ENCODE measurements at places on chromosomes 11 and 22. TPM values are rescaled to one million over a fixed set of nuclear protein-coding genes. Genes with fewer than 3 reads are reported as not detected.

PGM2L1 gene
- total RNA-seq, result 1.9 TPM

OR5D14 gene
- not detected for total RNA-seq

POTEH gene
- not detected for total RNA-seq

SSTR3 gene
- not detected for total RNA-seq

RAB6A gene
- total RNA-seq, result 109 TPM

LRRC55 gene
- total RNA-seq, result not detected

TRIM51 gene
- total RNA-seq, result not detected

C1QTNF5 gene
- 2.6 TPM for total RNA-seq

BTG4 gene
- total RNA-seq, result not detected

DNA sequence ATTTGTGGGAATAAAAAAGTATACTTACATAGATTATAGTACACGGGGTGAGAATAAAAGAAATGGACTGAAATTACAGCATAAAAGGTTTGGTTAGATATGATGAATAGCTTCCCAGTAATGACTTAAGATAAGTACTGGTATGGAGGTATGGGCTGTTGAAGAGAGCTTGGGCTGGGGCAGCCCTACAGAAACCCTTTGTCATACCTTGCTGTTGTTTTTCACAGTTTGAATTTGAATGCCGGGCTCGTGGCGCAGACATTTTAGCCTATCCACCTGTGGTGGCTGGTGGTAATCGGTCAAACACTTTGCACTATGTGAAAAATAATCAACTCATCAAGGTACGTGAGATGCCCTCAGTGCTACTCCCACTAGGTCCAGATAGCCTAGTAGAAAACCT is 42.3 kb upstream of the RBX1 start:
- no peak for DNase-seq

DNA sequence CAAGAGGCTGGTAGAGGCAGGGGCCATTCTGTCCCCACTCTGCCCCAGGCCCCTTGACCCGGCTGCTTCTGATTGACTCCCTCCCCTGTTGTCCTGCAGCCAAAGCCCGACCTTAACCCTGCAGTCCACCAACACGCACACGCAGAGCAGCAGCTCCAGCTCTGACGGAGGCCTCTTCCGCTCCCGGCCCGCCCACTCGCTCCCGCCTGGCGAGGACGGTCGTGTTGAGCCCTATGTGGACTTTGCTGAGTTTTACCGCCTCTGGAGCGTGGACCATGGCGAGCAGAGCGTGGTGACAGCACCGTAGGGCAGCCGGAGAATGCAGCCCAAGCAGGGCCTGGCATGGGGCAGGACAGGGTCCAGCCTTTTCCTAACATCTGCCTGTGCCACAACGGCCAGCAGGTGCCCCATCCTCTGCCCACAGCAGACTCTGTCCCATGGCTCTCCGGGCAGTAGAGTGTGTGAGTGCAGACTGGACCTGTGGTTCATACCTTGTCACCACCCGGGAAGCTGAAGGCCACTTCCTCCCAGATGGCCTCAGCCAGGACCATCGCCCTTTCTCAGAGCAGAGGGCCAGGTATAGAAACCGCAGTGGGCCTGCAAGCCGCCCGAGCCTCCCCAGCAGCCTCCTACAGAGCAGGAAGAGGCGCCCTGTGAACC is 26.8 kb upstream of the MGAT3 start:
- no peak for DNase-seq

DNA sequence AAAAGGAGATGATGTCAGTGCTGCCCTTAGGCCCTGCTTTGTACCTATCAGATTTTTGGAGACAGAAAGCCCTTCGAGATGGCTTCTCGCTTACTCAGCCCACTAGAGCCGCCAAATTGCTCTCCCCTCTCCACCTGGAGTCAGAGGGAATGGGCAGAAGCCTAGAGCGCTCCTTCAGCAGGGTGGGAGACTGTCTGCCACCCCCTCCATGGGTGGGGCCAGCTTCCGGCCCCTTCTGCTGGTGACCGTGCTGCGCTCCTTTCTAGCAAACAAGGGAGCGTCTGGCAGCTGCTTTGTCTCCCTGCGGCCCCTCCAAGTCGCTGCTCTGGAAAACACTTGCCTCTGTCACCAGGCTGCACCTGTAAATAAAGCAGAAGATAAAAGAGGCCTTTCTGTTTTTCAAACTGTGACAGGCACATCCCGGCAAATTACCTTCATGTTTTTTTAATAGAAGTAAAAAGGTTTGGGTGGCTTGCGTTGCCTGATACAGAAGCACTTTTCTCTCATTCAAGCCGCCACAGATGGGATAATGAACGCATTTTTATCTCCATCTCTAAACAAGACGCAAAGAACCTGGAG is 145.7 kb upstream of the NECTIN1 start:
- DNase-seq, result no peak

DNA sequence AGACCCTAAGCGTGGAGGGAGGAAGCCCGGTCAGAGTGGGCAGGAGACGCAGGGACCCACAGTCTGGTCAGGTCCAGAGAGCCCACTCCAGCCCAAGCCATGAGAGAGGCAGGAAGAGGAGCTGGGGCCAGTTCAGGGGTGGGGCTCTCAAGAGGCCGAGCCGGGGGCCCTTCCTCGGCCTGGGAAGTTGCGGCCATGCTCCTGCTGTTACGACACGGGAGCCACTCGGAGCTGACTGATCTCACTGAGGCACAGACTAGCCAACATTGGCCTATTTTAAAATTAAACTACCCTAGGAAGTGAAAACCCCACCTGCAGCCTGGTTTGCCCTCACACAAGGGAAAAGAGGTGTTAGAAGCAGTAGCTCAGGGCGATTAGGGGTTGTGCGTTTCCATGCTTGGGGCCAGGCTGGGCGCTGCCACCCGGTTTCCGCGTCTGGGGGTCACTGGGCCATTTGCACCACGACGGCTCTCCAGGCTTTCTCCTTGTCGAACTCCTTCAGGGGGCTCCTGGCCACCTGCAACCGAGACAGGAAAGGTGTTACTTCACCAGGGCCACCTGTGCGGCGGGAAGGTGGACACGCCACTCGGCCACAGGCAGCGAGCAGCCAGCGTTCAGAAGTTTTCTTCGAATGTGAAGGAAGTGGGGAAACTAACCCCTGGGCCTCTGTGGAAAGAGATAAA is 3.2 kb upstream of the TTLL8 start:
- DNase-seq, result no peak

GRCh38 chr22:32318361-32318760 is 39.3 kb upstream of the RFPL3 start:
- DNase-seq, result no peak

GRCh38 chr11:65118097-65118837 is 766 bp upstream of the ZNHIT2 start:
- DNase-seq, result no peak

DNA sequence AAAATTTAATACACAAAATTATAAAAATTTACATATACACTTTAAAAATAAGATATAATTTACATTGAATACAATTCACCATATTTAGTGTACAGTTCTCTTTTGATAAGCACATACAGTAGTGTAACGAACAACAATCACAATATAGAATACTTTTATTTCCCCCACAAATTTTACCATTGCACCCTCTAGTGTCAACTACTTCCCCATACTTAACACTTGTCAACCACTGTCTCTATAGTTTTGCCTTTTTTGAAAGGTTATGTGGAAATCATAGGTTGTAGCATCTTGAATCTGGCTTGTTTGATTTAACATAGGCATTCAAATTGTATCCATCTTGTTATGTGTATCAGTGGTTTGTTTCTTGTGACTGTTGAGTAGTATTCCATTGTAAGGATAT is 21.3 kb upstream of the PANX1 start:
- peak; percentile 42 for DNase-seq

GRCh38 chr11:117806846-117807245 is 9.8 kb upstream of the DSCAML1 start:
- DNase-seq, result no peak

GRCh38 chr11:94732617-94733281 is 35.4 kb upstream of the AMOTL1 start:
- DNase-seq, result peak; percentile 96

DNA sequence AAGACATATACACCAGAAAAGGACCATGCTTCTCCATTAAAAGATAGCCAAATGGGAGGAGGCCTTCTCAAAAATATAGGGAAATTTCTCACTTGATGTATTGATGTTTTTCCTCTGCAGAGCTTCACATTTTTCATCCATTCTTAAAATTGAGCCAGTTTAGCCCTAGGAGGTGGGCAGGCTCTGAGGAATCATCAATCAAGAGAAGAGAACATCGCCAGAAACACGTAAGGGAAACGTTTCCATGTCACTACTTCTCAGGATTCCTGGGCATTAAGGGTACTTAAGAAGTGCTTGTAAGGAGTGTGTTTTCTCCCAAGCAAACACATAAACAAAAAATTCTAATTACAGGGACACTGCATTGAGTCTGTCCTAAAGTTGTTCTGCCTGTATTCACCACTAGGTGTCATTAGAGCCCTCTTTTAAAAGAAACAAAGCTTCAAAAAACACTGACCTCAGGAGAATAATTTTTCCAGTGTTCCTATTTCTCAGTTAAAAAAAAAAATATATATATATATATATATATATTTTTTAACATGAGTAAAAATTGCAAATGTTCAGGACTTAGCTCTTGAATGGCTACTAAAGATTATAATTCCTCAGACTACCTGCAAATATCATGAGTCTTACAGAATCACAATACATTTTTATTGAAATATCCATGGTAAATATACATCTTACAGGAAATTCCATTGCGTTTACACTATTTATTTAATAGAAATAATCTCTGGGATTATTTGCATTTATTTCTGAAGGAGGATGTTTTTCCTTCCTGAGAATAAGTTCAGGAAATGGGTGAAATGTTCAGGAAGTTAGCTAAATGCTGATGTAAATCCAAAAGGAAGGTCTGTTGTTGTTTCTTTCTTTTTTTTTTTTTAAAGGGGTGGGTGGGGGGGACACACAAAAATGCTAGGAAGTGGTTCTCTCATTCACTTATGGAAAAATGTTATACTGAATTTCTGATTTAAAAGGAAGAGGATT is 16.0 kb downstream of the FZD4 start:
- peak; percentile 83 for DNase-seq

- DNase-seq, result no peak
These were observed 80.2 kb downstream of the CCDC34 start for GRCh38 chr11:27282806-27283205.

- DNase-seq, result no peak
These were observed 35.1 kb downstream of the TP53I11 start for GRCh38 chr11:44915621-44916020.

- DNase-seq, result no peak
These were observed 67.4 kb downstream of the SYT13 start for GRCh38 chr11:45218705-45219104.

- no peak for DNase-seq
These were observed 137.5 kb upstream of the SYT13 start for GRCh38 chr11:45423475-45424120.

DNA sequence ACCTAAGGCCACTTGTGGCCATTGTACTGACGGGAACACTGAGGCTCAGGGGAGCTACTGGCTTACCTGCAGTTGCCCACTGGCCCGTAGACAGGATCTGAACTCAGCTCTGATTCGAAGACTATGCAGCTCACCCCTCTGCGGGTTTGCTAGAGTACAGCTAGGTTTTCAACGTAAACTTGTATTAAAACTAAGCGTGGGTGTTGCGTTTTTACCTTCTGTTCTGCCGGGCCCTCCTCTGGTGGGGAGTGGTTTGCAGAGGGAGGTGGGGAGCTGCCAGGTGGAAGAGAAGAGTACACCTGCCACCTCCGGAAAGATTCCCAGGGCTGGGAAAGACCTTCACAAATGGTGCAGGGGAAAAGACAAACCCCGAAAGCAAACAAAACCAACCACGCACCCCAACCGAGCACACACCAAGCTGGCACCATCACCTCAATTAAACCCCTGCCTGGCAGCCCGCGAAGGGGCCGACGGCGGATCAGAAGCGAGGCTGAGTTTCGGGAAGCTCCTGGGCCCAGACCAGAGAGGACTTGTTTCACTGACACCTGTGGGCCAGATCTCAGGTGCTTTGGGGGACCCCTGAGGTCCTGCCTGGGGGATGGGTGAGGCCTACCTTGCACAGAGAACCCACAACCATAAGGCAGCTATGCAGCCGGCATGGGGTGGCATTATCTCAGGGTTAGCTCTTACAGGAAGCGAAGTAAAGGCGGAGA is 37.7 kb downstream of the SHISAL1 start:
- no peak for DNase-seq

GRCh38 chr22:46414704-46415103 is 79.2 kb downstream of the TRMU start:
- DNase-seq, result no peak

- DNase-seq, result peak; percentile 6
These were observed 355.2 kb downstream of the RAB38 start for GRCh38 chr11:87820011-87820410.

- DNase-seq, result peak; percentile 67
These were observed 16.0 kb downstream of the TRPM5 start for GRCh38 chr11:2428322-2428795.

DNA sequence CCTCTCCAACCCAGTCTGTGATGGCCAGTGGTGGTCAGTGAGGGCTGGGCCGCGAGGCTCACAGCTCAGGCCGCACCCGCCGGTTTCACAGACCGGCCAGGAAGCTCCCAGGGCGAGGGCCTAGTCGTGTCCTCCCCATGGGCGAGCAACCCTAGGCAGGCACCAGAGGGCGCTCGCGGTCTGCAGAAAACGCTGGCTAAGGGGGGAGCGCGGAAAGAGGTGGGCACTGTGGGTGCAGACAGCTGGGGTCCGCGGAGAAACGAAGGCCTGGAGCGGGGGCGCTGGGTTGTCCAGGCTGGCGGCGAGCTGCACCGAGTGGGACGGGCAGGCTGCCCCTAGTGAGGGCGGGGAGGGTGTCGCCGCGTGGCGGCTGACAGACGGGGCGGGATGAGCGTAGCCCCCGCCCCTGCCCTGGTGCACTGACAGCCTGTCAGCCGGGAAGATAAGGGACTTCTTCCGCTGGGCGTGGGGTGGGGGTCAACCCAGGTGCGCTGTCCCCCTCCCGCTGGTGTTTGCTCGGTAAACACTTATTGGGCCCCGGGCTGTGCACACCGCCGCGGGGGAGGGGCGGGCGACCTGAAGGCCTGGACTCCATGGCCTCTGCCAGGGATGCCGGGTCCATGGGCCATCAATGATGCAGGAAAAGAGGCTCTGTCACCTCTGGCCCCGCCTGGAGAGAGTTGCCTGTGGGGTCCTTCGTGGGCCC is 7.5 kb downstream of the GP1BB start:
- peak; percentile 73 for DNase-seq

Data from PC-3 (cell line).